Stimulated activated CD8-positive, alpha-beta memory T cell treated with anti-CD3 and anti-CD28 coated beads, Interleukin-7, amount 100 ng/mL, for 1 hour (primary cell): ENCODE measurements at places on chromosomes 1 and 21.

DNA sequence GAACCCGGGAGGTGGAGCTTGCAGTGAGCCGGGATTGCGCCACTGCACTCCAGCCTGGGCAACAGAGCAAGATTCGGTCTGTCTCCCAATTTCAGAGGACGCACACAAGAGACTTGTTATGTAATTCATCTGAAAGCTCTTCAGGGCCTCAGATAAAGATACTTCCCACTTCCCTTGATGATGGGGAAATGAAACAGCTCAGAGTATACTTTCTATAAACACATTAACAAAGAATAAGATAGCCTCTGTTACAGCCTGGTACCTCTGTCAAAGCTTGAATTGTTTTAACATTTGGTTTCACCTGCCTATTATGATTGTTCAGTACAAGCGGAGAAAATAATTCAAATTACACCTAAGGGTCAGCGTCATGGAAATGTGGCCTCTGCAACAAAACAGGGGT, 622.9 kb upstream of the ADGRL4 start:
- DNase-seq: no peak

- DNase-seq: no peak
Measured at GRCh38 chr1:60621368-60621851, 461.0 kb upstream of the NFIA start.

DNA sequence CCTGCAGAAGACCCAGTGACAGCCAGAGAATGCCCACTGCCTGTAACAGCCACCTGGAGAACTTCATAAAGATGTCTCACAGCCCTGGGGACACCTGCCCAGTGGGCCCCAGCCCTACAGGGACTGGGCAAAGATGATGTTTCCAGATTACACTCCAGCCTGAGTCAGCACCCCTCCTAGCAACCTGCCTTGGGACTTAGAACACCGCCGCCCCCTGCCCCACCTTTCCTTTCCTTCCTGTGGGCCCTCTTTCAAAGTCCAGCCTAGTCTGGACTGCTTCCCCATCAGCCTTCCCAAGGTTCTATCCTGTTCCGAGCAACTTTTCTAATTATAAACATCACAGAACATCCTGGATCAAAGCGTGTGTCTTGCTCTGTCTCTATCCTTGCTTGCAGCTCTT, 14.7 kb upstream of the PINK1 start:
- DNase-seq: no peak

DNA sequence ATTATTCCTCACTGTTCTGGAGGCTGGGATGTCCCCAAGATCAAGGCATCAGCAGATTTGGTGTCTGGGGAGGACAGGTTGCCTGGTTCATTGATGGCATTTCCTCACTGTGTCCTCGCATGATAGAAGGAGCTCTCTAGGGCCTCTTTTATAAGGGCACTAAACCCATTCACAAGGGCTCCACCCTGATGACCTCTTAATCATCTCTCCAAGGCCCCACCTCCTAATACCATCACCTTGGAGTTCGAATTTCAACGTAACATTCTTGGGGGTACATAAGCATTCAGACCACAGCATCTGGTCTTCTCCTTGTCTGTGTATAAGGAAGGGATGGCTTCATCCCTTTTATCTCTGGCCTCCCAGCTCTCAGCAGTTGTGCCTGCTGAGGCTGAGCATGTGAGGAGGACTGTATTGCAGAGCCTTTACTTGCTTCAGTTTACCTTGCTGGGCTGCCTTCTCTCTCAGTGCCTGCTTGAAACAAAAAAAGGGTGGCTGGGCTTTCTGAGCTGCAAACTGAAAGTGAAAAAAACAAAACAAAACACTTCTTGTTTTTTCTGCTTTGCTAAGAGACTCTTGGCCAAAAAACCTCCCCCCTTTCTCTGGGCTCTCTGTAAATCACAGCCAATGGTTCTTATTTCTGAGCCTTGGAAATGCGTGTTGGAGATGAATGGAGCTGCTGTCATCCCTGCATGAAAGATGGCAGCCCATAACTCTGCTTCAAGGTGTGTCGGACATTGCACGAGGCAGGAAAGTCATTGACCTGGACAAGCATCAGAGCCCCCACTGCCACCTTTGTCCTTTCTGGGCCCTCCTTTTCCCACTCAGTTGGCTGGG, 75.8 kb downstream of the RHOU start:
- no peak for DNase-seq

DNA sequence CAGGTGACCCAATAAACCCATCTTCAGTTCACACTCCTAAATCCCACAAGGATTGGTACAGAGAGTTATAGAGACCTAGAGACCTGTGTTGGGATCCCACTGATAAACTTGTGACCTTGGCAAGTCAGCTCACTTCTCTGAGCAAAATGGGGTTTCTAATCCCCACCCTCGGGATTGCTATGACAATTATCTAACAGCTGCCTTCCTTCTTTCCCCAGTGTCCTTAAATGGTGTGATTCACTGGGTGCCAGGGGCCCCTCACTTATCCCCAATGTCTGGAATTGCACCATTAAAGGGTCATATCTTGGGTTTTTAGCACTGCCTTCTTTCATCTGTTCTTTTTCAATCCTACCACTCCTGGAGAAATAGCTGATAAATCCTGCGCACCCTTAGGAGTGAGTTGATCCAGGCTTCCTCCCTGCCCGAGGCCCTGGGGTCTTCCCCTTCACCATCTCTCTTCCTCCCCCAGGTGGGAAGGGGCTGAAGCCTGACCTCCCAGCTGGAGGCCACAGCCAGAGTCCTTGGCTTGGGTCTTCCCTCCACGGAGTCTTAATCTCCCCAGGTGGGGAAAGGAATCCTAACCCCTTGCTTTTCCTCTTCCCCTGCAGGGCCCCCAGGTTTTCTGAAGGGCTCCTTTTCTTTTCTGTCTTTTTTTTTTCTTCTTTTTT, 39.7 kb downstream of the LACTBL1 start:
- DNase-seq: no peak

DNA sequence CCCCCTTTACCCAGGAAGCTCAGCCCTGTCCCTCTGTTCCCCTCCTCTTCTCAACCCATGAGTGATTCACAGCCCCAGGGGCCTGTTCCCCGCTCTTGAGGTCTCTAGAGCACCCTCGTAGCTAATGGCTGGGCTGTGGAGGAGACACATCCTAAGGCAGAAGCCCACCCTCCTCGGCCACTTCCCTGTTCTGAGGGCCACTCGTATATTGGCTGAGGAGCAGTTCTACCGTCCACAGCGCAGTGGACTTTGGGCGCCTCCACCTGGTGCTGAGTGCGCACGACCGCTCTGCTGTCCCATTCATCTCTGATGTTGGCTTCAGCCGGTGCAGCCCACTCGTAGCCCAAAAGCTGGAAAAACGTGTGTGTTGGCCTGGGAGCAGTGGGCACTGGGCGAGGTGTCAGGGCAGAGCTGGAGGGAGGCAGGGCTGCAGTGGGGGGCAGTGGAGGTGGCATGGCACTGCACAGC, 24.5 kb upstream of the PKP1 start:
- DNase-seq: no peak

DNA sequence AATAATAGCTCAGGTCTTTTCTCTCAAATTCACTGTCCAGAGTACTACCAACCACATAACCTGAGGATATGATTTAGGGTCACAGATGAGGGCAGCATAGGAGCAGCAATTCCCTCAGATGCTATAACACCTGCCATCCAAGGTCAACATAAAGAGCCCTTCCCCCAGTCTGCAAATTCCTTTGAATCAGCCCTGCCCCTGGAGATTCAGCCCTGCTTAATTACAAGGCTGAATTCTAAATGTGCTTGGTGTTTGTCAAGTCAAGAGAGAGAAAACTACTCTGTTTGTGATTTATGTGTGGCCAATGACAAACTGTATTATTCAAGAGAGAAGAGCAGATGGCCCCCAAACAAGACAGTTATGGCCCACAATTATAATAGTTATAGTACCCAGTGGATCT, 195.7 kb upstream of the ADGRL2 start:
- no peak for DNase-seq

DNA sequence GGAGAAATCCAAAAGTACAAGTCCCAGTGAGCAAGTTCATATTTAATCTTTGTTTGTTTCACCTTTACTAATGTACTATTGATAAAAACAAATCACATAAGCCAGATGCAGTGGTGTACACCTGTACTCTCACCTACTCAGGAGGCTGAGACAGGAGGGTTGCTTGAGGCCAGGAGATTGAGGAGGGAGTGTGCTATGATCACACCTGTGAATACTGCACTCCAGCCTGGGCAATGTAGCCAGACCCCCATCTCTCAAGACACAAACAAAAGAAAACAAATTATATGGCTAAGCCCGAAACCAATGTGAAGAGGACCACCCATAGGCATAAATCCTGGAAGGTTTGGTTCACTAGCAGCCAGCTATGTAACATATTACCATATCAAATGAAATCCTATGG, 9.6 kb upstream of the USP24 start:
- no peak for DNase-seq

DNA sequence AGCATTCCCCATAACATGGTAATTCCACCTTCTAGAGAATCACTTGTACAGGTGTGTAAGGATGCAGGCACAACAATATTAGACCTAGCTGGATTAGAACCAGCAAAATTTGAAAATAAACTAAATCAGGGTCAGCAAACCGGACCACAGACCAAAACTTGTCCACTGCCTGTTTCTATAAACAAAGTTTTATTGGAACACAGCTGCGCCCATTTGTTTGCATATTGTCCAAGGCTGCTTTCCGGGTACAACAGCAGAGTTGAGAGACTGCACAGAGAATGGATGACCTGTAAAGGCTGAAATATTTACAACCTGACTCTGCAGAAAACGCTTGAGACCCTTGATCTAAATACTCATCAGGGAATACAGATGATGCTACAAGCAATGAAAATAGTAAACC, 73.6 kb upstream of the SLC45A1 start:
- no peak for DNase-seq

DNA sequence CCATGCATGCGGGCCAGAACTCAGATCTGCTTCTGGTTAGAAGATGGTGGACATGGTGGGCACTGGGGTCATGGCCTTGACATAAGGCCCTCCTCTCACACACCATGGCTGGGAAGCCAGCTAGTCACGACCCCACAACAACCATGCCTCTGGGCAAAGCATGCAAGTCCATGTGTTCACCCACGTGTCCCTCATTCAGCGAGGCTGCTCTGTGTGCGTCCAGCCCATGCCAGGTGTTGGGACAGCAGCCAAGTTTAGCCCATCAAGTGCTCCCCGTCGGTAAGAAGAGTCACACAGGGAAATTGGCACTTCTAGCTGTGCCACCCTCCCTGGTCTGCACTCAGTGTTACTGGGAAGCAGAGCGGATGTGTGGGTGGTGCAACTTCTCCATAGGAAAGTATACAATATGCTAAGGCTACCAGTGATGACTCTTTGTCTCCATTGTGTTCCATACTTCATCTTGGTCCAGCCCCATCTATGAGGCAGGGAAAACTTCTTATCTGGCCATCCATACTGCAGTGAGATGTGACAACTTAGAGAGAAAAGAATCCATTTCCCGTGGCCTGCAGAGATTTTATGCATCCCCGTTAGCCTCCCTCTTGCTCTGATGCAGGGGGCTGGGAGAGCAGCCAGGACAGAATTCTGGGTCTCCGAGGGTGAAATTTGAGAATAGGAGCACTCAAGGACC, 198.0 kb downstream of the GRIK3 start:
- DNase-seq: no peak

GRCh38 chr1:160163615-160164014, 12.2 kb downstream of the ATP1A4 start:
- DNase-seq: no peak

DNA sequence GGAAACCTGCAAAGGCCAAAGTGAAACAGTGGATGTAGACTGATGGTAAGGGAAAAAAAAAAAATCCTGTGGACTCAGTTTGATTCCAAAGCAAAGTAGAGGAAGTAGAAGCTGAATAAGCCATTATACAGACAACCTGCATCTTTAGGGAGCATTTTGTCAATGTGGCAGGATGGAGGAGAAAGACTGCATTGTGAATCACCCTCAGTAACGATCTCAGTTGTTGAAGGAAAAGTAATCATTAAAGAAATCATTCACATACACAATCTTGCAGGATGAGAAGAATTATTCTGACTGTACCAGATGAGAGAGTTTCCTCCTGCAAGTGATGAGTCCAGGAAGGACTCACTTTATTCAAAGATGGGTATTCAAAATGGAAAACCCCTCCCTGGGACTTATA, 45.1 kb upstream of the TRIM67 start:
- DNase-seq: no peak

DNA sequence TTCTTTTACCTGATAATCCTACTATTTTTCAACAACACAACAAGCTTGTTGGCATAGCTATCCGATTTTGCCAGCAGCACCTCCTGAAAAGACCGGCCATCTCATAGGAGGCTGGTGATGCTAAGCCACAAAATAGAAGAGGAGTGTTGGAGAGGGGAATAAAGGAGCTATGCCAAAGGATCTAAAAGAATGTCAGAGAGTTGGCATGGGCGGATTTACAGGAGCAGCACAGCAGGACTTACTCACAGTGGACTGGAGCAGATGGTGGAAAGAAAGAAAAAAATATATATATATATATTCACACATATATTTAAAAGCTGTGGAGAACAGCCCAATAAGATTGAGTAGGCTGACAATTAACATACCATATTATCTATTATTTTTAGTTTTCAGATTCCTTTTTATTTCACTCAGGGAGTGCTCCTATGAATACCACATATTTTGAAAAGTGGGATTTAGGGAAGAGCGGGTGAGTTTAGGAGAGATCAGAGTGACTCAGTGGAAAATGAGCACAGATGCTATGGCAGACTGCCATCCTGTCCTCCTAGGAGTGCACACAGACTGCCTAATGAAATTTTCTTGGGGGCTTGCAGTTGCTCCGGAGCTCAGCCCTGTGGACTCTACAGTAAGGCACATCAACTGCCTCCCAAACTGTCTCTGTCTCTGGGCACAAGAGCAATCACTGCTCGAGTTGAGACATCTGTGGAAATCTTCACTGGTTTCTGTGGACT, 394.4 kb upstream of the CHRM3 start:
- DNase-seq: no peak

DNA sequence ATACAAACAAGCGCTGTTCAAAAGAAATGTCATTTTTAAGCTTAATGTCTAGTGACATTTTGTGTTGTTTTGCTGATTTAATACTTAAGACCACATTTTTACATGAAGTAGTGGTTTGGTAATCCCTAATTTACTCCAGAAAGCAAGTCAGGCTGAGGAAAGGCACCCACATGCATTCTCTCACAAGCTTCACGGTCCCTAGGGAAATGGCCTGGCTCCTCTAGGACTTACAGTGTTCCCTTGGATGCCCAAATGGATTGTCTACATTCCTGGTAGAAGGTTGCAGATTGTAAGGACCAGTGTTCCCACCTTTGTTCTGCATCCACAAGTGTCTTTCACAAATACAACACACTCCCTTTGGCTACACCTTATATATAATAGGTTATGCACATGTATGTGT, 9.5 kb downstream of the GPSM2 start:
- DNase-seq: no peak

- no peak for DNase-seq
Measured at GRCh38 chr1:153852170-153852569, 70.6 kb downstream of the GATAD2B start.

DNA sequence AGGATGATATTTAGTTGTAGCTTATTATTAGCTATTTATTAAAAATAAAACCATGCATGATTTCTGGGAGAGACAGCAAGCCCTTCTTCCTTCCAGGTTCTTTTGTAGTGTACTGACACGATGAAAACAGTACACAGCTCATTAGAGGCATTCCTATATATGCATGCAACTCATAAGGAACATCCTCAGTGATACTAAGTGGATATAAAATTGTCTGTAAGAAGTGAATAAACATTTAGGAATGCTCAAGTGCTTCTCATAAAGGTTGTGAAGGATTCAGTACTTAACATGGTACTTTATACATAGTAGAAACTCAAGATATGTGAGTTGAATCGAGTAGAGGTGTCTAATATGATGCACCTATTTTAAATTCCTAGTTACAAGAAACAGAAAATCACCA, 287.7 kb downstream of the SDCCAG8 start:
- DNase-seq: no peak

- DNase-seq: no peak
Measured at GRCh38 chr1:147635342-147635741, 35.0 kb downstream of the ACP6 start.

GRCh38 chr1:6041432-6042062, 4.1 kb upstream of the KCNAB2 start:
- no peak for DNase-seq
